ENCODE measurements at places on chromosomes 16 and 17.

GRCh38 chr17:82887255-82888164, 47.7 kb upstream of the ZNF750 start:
- DNase-seq, result no peak

DNA sequence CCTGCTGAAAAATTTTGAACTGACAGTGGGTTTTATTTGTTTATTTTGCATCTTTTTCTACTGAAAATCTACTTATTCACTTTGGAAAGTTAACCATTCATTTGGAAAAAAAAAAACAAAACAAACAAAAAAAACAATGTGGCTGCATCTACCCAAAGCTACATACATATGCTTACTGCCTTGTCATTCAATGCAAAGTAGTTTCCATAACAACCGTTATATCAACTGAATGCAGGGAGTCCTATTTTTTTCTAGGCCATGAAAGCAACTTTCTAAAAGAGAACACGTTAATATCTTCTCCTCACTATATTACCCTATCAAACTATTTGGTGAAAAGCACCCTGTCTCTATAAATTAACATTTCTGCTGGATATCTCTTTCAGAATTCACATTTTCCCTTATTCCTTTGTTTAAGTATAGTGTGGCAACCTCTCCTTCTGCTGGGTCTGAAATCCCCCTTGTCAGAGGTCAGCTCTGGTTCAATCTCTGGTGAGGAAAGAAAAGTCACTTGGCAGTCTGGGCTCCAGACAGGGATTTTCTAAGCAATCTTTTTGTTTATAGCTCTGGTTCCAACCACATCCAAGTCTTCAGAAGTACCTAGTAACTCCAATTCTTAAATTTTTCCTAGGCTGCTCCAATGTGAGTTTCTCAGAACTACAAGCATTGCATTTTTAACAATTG, 528.4 kb upstream of the TOM1L1 start:
- no peak for DNase-seq

DNA sequence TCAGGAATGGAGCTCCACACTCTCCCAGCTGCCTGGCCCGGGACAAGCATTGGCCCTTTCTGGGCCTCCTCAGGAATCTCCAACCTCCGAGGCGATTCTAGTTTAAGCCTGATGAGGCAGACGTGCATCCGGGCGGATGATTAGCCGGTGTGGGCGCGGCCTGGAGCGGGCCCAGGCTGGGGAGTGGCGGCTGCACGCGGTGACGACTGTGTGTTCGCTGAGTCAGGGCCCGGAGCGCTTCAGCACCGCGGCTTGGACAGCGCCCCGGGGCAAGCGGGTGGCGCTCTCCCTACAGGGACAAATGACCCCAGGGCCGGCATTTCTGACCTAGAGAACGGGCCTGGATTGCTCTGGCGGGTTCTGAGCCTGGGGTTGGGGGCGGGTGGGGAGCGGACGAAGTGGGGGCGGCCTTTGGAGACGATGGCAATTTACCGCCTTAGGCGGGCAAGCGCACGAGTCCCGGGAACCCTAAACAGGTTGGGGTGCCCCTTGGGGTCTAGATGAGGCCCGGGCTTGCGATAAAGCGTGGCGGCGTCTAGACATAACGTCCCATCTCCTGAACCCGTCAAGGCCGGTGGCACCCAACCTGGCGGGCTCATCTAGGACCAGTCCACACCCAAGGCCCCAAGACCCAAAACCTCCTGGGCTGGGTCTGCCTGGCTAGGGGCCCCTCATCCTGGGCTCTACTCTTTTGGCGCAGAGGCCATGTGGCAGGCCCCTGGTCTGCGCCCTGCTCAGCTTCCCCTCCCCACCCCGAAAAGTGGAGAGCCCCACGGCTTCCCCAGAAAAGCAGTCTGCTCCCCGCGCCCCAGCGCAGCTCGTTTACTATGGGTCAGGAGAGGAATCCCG, 22.3 kb upstream of the ZNHIT3 start:
- DNase-seq, result peak; percentile 82

DNA sequence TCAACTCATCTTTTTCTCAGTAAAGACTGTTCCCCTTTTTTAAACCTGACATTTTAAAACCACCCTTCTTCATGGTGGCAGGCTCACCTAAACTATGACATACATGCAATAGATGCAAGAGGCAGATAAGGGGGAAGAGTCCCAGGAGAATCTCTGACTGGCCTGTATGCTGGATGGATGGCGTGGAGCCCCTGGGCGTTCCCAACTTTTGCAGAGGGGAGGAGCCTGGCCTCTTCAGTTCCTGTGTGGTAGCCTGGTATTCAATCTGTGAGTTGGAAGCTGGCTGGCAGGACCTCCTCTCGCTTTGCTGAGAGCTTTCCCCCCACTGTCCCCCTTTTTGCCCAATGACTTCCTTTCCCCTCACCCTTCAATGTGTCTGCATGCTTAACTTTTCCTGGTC, 217.6 kb upstream of the CA10 start:
- no peak for DNase-seq

DNA sequence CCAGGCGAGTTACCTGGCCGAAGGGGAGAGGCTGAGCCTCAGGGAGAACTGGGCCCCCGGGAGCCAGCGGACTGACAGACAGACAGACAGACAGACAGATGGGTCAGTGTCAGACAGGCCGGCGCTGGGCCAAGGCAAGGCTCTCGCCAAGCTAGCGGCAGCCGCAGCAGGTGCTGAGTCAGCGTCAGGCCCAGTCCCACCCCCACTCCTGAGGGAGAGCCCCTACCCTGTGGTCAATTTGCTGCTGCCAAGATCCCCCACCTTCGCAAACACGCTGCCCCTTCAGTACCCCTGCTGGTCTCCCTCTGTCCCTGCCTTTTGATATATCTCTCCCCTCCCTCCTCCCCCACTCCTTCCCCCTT, 1.5 kb downstream of the FGF11 start:
- peak; percentile 74 for DNase-seq
